ENCODE measurements at places on chromosomes 11 and 22. TPM values are rescaled to one million over a fixed set of nuclear protein-coding genes. Genes with fewer than 3 reads are reported as not detected.

Gene CD248
- not detected for total RNA-seq

Gene GSTT2B
- 21.4 TPM for total RNA-seq

Gene SYCE3
- total RNA-seq = not detected

Gene SMIM35
- total RNA-seq = not detected

Gene OR52A1
- not detected for total RNA-seq

Gene TUBGCP6
- total RNA-seq = 6.7 TPM

Gene ME3
- total RNA-seq = 5.5 TPM

Gene SCGB1D2
- not detected for total RNA-seq

Gene SAA1
- total RNA-seq = not detected

Gene OR52I1
- total RNA-seq = not detected

Gene ARHGAP20
- total RNA-seq = 0.24 TPM

Gene IL10RA
- total RNA-seq = not detected

Gene GLYAT
- total RNA-seq = 0.60 TPM

Gene FAU
- 366 TPM for total RNA-seq

Gene KRTAP5-11
- total RNA-seq = not detected

Gene CASP5
- not detected for total RNA-seq

Gene SHISAL1
- 1.6 TPM for total RNA-seq

Gene TBX1
- total RNA-seq = not detected

Gene OR52H1
- total RNA-seq = not detected

Gene SCN3B
- total RNA-seq = not detected

Gene TNNT3
- not detected for total RNA-seq

Gene VEGFB
- 51.3 TPM for total RNA-seq

Gene IGSF22
- total RNA-seq = not detected

Gene MAJIN
- total RNA-seq = not detected

Gene SYT13
- total RNA-seq = 0.72 TPM

Gene ALX4
- total RNA-seq = not detected

Gene PANX3
- total RNA-seq = not detected

Gene CWC15
- total RNA-seq = 68.7 TPM

Gene UBQLN3
- total RNA-seq = not detected

Gene OR4D5
- not detected for total RNA-seq

Gene SLC25A18
- total RNA-seq = not detected

Gene RAD9A
- 13.8 TPM for total RNA-seq

Measured in RPMI7951 (cell line).